ENCODE measurements at places on chromosomes 11 and 22.

- no peak for DNase-seq
Observed at GRCh38 chr11:72670041-72670440, 4.2 kb downstream of the PDE2A start.

- DNase-seq, result no peak
Observed at GRCh38 chr11:117546431-117547194, 219.0 kb downstream of the CEP164 start.

- no peak for DNase-seq
Observed at GRCh38 chr11:77036398-77036797, 2.2 kb downstream of the B3GNT6 start.

- no peak for DNase-seq
Observed at GRCh38 chr11:46565232-46565840, 28.5 kb downstream of the AMBRA1 start.

GRCh38 chr11:3857628-3858027 lies 2.2 kb downstream of the STIM1 start:
- no peak for DNase-seq

DNA sequence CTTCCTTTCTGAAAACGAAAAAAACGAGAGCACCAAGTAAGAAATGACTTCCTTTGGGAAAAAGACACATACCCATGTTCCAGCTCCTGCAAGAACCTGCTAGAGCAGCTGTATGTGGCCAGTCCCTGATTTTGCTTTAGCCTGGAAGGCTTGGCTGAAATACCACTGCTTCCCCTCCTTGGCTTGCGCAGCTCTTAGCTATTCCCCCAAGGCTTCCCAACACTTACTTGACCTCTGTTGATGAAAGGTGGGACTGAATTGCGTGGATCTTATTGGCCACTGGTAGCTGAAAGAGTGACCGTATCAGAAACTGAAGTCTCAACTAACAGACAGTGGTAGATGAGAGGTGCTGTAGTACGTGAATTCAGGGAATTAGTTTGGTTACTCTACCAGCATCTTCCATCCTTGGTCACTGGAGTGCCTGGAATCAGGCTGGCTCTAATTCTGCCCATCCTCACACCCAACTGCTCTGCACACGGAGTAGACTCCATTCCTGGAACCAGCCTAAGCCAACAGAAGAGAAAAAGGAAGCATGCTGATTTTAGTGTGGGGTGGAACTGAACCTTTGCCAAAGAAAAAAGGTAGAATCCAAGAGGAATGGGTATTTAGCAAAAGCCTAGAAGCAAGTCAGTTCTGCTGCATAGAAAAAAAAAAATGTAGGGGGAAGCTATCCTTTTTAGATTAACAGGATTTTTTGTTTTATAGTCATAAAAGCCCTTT lies 73.8 kb upstream of the CRTAM start:
- DNase-seq, result no peak

- no peak for DNase-seq
Observed at GRCh38 chr11:34986883-34987520, 70.6 kb downstream of the PDHX start.
